Breast epithelium (tissue), 4 donors: ENCODE measurements at places on chromosomes 12 and 14.
A peak's percentile ranks its signal among the peaks of the same experiment; 100 is the strongest.

DNA sequence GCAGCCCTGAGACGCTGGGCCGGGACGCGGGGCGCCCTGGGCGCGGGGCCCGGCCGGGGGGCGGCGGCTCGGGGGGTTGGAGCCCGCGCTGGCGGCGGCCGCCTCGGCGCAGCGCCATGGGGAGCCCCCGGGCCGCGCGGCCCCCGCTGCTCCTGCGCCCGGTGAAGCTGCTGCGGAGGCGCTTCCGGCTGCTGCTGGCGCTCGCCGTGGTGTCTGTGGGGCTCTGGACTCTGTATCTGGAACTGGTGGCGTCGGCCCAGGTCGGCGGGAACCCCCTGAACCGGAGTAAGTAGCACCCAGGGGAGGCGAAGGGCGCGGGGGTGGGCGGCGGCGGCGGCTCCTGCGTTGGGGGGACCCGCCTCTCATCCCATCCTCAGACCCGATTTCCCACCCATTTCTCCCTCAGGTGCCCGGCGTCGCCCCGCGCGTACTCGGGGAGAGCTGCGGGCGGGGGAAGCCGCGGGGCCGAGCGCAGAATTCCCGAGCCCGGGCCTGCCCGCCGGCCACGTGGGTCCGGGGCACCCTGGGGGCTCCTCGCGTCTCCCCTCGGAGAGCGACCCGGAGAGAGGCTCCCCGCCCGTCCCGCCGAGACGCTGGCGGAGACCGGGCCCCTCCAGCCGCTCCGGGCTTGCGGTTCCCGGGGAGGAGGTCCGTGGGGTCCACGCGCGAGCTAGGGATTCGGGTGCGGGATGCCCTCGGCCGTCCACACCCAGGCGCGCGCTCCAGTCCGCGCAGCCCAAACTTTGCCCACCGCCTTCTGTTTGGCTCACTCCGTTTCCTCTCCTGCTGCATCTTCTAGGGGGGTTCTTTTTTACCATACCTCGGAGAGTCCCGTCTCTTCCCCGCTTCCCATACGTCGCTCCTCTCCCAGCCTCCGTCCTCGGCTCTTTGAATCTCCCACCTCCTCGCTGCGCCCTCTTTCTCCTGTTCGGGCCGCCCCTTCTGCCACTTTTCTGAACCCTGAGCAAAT, 807 bp downstream of the B4GALNT3 start:
- no peak overlapping the region for H3K27ac ChIP-seq
- H3K4me3 ChIP-seq, result peak overlapping the region; percentile 70
- H3K36me3 ChIP-seq, result no peaks in the 10 kb centered on the region

- H3K27ac ChIP-seq, result no peak overlapping the region
- DNase-seq, result no peak
- H3K4me3 ChIP-seq, result no peak overlapping the region
Measured at GRCh38 chr12:10082117-10082874, 16.5 kb downstream of the CLEC1A start.

DNA sequence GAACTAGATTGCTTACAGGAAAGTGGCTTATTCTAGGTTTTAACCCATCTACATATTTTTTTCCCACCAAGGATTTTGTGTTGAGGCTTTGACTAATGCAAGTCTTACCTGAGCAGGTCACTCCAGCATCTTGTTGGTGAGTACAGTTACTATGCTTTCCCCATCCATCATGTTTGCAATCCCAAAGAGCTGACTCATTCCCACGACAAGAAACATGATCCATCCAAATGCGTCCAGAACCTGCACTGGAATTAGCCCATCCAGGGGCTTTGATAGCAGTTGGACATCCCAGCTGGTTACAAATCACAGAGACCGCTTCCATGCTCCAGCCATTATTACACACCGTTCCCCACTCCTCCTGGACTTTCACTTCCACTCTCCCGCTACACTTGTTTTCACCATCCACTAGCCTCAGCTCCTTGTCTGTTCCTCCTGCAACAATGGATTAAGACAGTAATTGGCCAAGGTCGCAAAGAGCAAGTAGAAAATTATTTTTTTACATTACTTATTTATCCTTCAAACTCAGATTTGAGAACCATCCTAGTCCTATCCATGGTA, 2.5 kb downstream of the CD163 start:
- no peaks in the 10 kb centered on the region for H3K36me3 ChIP-seq
- no peak for DNase-seq
- no peak overlapping the region for H3K27ac ChIP-seq
- no peaks in the 10 kb centered on the region for H3K27me3 ChIP-seq
- no peaks in the 10 kb centered on the region for H3K4me1 ChIP-seq

DNA sequence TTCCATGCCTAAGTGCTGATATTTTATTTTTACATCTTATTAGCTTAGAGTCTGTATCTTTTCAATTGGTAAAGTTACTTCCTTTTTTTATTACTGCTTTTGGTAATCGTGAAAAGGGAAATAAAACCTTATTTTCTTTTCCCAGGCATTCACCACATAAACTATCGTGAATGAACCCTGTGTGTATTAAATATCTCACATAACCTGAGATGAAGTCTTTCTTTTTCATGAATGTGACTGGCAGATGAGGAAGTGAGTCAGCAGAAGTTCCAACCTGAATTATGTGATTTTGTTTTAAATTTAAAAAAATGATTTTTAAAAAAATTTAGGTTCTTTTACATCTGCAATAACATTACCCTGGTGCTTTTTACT, 26.0 kb downstream of the MYBPC1 start:
- no peak overlapping the region for H3K4me3 ChIP-seq
- H3K36me3 ChIP-seq, result no peaks in the 10 kb centered on the region
- H3K27ac ChIP-seq, result peak overlapping the region; percentile 28
- no peaks in the 10 kb centered on the region for H3K27me3 ChIP-seq

DNA sequence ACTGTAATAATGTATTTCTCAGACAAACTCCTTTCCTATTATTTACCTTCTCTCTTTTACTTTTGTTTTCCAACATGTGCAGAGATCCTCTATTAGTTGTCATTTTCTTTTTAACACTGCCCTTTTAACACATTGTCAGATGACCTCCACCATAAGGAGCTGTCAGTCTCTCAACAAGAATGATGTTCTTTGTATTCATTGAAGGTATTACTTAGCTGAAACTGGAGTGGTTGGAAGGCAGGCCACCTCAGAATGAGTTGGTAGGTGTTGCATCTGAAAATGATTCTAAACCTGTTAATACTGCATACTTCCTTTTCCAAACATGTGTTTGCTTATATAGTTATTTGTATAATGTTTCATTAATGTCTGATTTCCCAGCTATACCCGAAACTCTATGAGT, 16.9 kb downstream of the TMEM117 start:
- H3K4me3 ChIP-seq, result no peak overlapping the region
- no peak for DNase-seq
- no peaks in the 10 kb centered on the region for H3K27me3 ChIP-seq
- no peak overlapping the region for H3K27ac ChIP-seq

- no peak overlapping the region for H3K4me3 ChIP-seq
- H3K27ac ChIP-seq, result no peak overlapping the region
- H3K4me1 ChIP-seq, result peaks cover 4% of the 10 kb centered on the region
- no peaks in the 10 kb centered on the region for H3K27me3 ChIP-seq
- no peak for DNase-seq
Measured at GRCh38 chr12:14923944-14924343, 14.4 kb downstream of the ERP27 start.

DNA sequence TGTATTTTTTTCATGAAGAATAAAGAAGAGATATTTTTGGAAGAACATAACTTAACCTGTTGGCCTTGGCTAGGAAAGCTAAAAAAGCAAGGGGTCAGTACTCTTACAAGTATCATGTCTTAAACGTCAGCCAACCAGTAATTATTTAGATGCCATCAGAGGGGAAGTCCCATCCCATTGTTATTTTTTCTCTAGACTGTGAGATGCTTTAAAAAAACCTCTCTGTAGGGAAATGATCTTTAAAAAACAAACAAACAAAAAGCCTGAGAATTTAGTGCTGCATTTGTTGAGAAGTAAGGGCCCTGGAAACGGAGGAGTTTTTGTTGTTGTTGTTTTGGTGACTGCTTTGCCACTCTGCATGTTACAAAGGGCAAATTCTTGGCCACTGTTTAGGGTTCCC, 474.0 kb downstream of the ZFP36L1 start:
- H3K27ac ChIP-seq, result no peak overlapping the region
- H3K36me3 ChIP-seq, result no peaks in the 10 kb centered on the region

DNA sequence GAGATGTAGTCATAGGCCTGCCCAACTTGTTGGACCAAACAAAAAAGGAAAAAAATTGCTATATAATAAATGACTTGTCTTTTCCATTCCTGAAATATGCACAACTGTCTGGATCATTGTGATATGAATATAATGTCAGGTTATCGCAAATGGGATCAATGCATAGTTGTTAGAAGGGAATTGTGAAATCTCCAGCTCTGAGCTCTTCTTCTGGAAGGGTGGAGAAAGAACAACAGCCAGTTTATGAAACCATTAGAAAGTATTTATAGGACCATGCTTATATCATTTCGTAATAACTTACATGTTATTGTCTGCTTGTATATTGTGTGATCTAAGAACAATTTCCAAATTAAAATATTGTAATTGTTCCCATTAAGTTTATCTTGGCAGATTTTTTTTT, 35.7 kb upstream of the HIF1A start:
- DNase-seq, result no peak
- no peak overlapping the region for H3K4me3 ChIP-seq
- H3K36me3 ChIP-seq, result no peaks in the 10 kb centered on the region

GRCh38 chr12:51753980-51754675, 94.4 kb downstream of the FIGNL2 start:
- H3K27ac ChIP-seq, result no peak overlapping the region
- H3K4me1 ChIP-seq, result no peaks in the 10 kb centered on the region
- no peak overlapping the region for H3K4me3 ChIP-seq
- DNase-seq, result no peak

- H3K4me3 ChIP-seq, result no peak overlapping the region
- H3K27ac ChIP-seq, result no peak overlapping the region
- no peaks in the 10 kb centered on the region for H3K36me3 ChIP-seq
- H3K4me1 ChIP-seq, result no peaks in the 10 kb centered on the region
- no peak for DNase-seq
Measured at GRCh38 chr14:29649170-29649569, 278.5 kb downstream of the PRKD1 start.

GRCh38 chr14:71734885-71735284, 197.3 kb upstream of the RGS6 start:
- H3K27me3 ChIP-seq, result no peaks in the 10 kb centered on the region
- H3K4me1 ChIP-seq, result no peaks in the 10 kb centered on the region
- H3K36me3 ChIP-seq, result no peaks in the 10 kb centered on the region
- H3K27ac ChIP-seq, result no peak overlapping the region
- no peak for DNase-seq

DNA sequence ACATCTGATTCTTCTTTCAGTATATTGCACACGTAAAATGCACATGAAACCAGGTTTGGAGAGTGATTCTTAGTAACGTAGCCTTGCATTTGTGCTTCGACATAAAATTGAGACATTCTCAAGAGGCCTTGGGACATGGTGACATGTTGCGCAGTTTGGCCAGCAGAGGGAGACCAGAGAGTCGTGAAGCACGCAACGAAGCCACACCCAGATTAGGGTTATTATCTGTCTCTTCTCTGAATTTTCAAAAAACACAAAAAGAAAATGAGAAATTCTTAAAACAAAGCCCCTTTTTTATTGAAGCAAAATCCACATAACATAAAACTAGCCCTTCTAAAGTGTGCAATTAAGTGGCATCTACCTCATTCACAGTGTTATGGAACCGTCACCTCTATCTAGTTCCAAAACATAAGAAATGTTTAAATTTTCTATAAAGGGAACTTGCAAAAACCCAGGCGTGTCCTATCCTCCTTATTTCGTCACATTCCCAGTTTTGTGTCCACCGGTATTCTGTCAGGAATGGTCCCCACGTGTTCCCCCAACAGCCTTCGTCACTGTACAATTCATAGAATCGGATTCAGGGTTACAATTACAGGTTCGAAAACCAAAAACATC, 108.8 kb upstream of the ATF7IP start:
- H3K27ac ChIP-seq, result peak overlapping the region; percentile 91
- no peaks in the 10 kb centered on the region for H3K36me3 ChIP-seq
- H3K4me1 ChIP-seq, result peaks cover 21% of the 10 kb centered on the region
- peak; percentile 53 for DNase-seq
- H3K27me3 ChIP-seq, result no peaks in the 10 kb centered on the region

- H3K36me3 ChIP-seq, result no peaks in the 10 kb centered on the region
- H3K27ac ChIP-seq, result no peak overlapping the region
- no peak for DNase-seq
- H3K4me1 ChIP-seq, result no peaks in the 10 kb centered on the region
- H3K27me3 ChIP-seq, result no peaks in the 10 kb centered on the region
Measured at GRCh38 chr14:54502602-54503001, 7.1 kb upstream of the CGRRF1 start.

DNA sequence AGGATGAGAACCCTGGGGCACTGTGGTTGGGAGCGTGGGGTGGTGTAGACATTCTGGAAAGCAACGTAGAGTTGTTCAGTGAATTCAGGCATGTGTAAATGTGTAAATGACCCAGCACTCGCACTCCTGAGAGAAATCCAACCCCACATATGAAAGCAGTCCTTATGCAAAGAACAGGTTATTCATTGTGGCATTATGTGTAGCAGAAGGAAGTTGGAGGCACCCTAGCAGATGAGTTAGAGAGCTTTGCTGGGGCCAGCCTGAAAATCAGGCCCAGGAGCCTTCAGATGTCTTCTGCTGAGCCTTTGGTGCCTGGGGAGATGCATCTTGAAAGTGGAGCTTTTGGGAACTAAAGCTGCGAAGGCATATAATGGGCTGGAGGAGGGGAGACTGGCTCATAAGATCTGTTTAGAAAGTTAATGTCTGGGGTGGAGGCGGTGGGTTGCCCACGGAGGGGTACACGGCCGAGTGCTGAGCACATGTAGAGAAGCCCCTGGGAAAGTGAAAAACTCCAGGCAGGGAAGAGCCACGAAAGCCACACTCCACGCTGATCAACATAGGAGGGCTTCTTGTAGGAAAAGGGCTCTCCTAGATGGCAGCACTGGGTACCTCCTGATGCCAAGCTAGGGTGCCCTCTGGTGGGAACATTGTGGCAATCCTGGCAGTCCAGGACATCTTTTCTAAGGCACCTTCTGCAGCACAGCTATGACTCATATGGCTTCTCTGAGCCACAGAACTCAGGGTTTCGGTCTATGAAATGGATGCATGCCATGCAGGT, 6.0 kb upstream of the KRT83 start:
- H3K27me3 ChIP-seq, result no peaks in the 10 kb centered on the region
- no peaks in the 10 kb centered on the region for H3K36me3 ChIP-seq
- no peak overlapping the region for H3K4me3 ChIP-seq
- H3K4me1 ChIP-seq, result no peaks in the 10 kb centered on the region
- peak; percentile 89 for DNase-seq

DNA sequence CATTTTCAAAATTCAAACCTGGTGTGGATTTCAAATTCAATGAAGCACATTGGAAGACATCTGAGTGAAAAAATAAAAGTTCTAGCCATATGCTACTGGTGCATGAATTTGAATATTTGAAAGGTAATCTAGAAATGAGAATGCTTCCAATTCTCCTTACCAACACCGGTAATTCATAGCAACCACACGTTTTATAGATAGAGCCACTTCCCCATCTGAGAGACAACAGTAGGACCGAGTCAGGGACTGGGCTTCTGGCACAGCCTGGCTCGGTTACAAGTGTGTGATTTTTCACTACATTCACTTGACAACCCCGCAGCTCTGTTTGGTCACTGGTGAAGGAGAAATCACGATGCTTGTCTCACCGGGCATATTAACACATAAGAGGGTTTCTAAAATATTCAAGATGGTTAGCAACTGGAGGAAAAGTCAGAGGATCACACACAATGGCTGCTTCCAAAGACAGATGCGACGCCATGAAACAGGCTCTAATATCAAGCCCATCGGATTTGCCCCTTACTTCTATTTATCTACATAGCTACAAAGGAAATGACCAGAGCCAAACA, 86.5 kb upstream of the FOXN3 start:
- no peaks in the 10 kb centered on the region for H3K4me1 ChIP-seq
- no peak overlapping the region for H3K4me3 ChIP-seq
- no peaks in the 10 kb centered on the region for H3K27me3 ChIP-seq
- no peaks in the 10 kb centered on the region for H3K36me3 ChIP-seq
- DNase-seq, result no peak
